ENCODE measurements at places on chromosomes 4 and X.
A peak's percentile ranks its signal among the peaks of the same experiment; 100 is the strongest.

GRCh38 chr4:160399826-160400225 lies 1296.9 kb downstream of the RAPGEF2 start:
- DNase-seq: no peak

DNA sequence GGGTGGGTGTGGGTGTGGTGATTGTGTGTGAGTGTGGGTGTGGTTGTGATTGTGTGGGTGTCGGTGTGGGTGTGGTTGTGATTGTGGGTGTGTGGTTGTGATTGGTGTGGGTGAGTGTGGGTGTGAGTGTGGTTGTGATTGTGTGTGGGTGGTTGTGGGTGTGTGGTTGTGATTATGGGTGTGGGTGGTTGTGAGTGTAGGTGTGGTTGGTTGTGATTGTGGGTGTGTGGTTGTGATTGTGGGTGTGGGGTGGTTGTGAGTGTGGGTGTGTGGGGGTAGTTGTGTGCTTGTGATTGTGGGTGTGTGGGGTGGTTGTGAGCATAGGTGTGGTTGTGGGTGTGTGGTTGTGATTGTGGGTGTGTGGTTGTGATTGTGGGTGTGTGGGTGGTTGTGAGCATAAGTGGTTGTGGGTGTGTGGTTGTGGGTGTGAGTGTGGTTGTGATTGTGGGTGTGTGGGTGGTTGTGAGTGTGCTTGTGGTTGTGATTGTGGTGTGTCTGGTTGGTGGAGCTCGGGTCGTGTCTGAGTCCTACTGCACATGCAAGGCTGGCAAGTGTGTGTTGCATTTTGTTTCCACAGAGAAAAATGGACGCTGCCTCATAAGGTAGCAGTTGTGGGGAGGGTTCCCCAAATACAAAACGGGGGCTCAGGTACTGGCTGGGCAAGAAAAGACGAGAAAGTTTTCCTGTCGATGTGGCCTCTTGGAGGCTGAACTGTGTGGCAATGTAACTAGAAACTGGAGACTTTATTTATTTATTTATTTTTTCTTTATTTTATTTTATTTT lies 116.7 kb downstream of the UBE2K start:
- peak; percentile 9 for DNase-seq

- no peak for DNase-seq
Observed at GRCh38 chr4:110640576-110640975, 17.7 kb upstream of the PITX2 start.

GRCh38 chr4:7124689-7125442 lies 57.0 kb upstream of the GRPEL1 start:
- no peak for DNase-seq

DNA sequence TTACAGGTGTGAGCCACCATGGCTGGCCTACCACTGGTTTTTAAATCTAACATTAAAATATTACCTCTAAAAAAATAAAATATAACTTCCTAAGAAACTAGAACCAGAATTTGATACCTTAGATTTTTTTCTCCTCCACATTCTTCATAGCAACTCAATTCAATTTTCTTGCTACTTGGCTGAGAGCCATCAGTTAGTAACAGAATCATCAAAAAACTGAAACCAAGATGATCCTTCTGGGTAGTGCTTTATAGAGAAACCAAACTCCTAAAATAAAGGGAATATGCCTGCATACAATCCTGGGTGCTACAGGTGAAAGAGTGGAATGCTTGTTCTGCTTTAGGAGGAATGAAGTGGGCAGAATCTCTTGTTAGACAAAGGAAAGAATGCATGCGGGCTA lies 64.4 kb downstream of the RPS3A start:
- DNase-seq: no peak

DNA sequence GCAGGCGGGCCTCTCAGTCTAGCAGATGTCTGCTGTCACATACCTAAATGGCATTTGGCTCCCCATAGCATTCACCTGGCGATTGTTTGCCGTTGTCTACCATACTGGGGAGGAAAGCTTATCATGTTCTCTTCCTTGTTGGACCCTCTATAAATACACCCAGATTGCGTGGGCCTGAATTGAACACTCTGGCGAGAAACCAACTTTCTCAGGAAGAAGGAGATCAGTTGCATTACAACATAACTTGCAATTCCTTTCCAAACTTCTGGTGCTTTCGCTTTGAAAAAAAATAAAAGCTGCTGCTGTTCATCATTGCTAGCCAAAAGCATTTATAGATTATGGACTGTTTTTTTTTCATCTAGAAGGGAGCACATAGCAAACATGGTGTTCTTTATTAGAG lies 230.0 kb upstream of the GPC4 start:
- no peak for DNase-seq

- no peak for DNase-seq
Observed at GRCh38 chrX:69138118-69138390, 27.2 kb downstream of the PJA1 start.

GRCh38 chrX:66633541-66633940 lies 5.3 kb downstream of the EDA2R start:
- DNase-seq: no peak

DNA sequence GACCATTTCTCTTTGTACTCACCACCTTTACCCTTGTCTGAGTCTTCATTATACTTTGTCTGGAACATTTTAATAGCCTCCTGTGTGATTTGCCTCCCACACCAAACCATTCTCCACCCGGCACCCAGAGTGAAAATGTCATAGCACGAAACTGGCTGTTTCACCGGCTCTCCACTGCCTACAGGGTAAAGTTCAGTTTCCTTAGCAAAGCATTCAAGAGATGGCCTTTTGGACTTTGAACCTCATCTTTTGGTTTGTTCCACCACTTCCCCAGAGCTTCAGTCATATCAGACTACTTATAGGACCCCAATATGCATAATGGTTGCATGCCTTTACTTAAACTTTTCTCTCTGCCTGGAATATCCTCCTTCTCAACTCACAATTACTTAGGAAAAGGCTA lies 38.3 kb downstream of the RAP2C start:
- no peak for DNase-seq

GRCh38 chrX:69236641-69237040 lies 71.4 kb upstream of the PJA1 start:
- DNase-seq: no peak

GRCh38 chrX:137547291-137547690 lies 18.6 kb upstream of the ZIC3 start:
- no peak for DNase-seq

DNA sequence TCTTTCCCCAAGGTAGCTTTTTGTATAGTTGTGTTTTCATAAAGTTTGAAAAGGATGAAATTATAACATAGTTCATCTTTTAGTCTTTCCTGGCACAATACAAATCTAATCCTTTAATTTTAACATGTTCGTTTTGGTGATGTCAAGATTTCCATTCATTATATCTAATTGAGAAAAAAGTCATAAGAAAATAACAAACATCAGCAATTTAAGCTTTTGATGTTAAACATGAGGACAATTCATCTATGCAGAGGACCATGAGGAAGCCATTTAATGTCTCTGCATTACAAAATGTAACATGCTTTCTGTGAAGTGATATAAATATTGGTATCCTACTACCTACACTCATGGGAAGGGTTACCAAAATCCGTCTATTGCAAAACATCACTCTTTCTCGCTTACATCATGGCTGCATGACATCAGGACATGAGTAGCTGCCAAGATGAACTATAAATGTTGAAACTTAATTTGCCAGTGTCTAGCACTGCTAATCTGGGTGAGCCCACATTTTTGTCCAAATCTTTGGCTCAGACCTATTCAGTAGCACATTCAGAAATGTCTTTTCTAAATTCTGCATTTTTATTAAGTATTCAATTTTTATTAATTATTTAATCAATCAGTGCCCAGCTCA lies 9.5 kb downstream of the EPGN start:
- no peak for DNase-seq

GRCh38 chrX:119763181-119763580 lies 4.8 kb downstream of the SOWAHD start:
- no peak for DNase-seq

Data from CD4-positive, alpha-beta T cell treated with Interleukin-1 beta for 1 hour (primary cell).